ENCODE measurements at places on chromosomes 11 and 22. TPM values are rescaled to one million over a fixed set of nuclear protein-coding genes. Genes with fewer than 3 reads are reported as not detected.

- DNase-seq: no peak
These were observed 20.1 kb downstream of the DGCR6L start for GRCh38 chr22:20299746-20300136.

DNA sequence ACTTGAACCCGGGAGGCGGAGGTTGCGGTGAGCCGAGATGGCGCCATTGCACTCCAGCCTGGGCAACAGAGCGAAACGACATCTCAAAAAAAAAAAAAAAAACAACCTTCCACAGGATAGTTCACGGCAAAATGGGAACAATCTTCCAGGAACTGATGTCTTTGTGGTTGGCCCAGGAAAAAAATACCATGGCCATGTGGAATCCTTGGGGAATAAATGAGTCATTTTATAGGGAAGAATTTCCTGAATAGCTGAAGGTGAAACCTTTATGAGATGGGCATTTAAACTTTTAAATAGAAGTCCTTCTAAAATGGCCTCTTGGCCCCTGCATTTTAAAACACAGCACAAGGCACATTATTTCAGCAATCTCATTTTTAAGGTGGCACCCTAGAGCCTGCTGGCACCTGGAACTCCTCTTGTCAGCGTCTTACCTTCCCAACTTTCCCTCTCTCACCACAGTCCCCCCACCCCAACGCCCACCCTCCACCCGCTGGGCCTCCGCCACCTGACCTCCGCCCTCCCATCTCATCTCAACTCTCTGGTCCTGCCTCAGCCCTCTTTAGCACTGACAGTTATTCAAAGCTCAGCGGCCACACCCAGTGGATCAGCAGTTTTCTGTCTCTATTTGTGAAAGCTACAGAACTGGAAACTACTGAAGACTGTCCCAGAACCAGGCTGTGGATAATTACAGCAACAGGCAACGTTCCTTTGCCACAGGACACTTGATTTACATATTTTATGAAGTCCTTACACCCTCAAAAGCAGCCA is 43.1 kb downstream of the SCGB1A1 start:
- no peak for DNase-seq

DNA sequence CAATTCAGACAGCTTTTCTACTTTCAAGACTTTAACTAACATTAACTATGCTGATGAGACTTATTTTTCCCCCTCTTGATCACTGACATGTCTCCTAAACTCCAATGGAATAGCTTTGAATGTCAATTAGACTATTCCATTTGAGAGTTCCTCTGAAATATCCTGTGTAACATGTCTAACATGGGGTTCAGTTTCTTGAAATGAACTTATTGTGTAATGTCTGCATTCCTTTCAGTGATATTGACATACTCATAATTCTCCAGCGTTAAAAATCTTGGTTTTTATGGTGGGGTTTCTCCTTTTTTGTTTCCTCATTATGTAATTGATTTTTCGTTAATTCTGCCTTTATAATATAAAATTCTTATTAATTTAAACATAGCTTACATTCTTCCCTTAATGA is 37.7 kb upstream of the SPTBN2 start:
- no peak for DNase-seq

DNA sequence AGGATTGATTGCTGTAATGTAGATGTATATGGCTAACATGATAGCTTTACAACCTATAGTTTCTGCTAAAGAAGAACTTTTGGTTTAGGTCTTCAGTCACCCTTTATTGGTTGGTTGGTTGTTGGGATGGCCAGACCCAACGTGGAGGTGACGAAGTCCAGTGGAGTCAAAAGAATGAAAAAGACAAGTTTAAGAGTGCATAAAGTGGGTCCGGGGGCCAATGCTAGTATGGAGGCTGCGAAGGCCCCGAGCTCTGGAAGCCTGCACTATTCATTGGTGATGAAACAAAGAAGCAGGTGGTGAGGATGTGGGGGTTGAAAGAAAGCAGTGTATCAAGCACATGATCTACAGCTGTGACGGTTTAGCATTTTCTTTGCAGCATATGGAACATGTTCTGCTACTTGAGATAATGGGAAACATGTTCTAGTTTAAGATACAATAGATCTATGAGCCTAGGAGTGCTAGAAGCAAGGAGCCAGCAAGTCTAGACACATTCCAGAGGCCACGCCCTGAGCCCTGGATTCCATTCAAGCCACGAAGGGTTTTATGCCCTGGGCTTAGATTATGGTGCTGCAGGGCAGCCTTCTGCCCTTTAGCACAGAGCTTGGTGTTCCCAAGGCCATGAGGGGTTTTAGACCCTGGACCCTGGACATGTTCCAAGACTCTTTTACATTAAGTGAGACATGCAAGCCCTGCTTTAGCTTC is 6.3 kb downstream of the TCP11L1 start:
- DNase-seq: no peak

DNA sequence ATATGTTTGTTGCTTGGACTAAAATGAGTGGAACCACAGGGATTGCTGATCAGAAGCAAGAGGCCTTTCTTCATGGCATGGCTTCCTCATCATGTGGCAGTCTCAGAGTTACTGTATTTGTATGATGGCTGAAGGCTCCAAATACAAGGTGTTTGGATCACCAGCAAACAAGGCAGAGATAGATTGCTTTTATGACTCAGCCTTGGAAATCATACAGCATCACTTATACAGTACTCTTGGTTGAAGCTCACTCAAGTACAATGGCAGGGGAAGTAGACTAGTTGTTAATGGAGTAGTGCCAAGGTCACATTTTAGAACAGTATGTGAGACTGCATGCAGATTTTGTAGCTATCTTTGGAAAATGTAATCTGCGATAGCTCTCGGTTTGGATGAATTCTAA is 16.6 kb downstream of the CAPRIN1 start:
- no peak for DNase-seq

DNA sequence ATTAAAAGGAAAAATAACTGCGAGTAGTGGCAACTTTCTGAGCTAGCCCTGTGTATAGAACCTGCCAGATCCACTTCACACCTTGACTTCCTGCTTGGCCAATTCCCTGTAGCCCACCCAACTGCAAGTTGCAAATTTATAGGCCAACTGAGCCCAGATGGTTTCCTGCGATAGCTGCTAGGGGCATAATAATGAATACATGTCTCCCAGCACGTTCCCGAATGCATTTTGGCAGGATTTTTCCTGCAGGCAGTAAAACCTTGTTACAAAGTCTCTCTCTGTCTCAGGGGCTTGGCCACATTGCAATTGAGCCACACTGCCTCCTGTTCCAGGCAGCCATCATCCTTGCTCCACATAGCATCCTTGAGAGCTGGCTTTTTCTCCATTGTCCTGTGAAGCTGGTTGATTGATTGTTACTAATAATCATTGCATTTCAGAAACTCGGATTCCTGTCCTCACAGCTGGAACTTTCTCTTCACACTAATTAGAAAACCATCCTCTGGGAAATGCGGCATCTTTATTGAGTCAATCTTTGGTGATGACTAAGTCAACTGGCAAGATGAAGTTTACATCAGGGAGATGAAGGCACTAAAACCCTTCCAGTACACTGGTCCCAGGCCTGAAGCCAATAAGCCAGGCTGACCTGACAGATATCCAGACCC is 18.6 kb upstream of the LMO2 start:
- no peak for DNase-seq

DNA sequence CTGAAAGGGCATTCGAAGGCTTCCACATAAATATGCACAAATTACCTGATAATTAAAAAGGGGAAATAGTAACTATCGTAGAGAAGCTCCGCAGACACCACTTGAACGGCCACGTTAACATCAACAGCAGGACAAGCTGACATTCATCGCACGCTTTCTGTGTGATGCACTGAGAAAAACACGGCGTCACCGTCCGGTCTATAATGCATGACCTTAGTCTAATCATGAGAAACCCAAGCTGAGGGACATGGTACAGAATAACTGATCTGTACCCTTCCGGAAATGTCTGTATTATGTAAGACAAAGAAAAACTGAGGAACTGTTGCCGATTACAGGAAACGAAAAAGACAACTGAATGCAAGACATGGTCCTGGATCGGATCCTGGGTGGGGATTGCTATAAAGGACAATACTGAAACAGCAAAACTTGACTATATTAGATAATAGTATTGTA is 678 bp upstream of the RANGAP1 start:
- peak; percentile 50 for DNase-seq

- DNase-seq: peak; percentile 29
These were observed 3.6 kb downstream of the SHISAL1 start for GRCh38 chr22:44309137-44309536.

DNA sequence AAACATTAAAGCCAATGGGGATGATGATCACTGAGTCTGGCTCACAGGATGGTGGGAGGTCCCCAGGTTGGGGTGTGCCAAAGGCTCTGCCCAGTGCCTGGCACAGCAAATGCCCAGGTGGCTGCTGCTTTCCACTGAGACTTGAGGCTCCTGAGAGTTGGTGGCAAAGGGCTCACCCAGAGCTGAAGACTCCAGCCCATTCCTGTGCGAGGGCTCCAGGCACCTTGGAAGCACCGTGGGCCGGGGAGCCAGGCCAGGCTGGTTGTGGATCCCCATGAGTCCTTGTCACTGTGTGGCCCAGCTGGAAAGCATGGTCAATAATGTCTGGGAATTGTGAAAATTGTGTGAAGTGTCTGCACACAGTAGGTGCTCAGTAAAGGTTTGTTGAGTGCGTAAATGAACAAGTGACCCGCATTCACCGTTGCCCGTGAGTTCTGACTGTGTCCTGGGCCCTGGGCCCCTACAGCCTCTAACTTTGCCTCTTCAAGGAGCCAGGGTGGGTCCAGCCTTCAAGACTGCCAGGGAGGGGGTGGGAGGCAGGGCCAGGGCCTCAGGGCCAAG is 2.8 kb upstream of the UNC93B1 start:
- no peak for DNase-seq

GRCh38 chr22:47126344-47126811 is 363.9 kb downstream of the TBC1D22A start:
- no peak for DNase-seq

DNA sequence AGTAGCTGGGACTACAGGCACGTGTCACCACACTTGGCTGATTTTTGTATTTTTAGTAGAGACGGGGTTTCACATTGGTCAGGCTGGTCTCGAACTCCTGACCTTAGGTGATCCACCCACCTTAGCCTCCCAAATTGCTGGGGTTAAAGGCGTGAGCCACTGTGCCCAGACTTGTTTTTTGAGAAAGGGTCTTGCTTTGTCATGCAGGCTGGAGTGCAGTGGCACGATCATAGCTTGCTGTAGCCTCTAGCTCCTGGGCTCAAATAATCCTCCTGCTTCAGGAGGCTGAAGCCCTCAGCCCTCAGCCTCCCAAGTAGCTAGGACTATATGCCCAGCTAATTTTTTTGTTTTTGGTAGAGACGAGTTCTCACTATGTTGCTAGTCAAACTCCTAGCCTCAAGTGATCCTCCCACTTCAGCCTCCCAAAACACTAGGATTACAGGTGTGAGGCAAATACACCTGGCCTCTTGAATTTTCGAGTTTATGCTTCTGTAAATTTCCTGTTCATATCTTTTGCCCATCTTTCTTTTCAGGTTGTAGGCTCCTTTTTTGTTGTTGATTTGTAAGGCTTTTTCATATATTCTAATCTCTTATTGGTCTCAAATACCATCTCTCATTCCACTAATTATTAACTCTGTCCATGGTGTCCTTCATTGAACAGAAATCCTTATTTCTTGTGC is 3.4 kb upstream of the RBM4B start:
- DNase-seq: no peak

DNA sequence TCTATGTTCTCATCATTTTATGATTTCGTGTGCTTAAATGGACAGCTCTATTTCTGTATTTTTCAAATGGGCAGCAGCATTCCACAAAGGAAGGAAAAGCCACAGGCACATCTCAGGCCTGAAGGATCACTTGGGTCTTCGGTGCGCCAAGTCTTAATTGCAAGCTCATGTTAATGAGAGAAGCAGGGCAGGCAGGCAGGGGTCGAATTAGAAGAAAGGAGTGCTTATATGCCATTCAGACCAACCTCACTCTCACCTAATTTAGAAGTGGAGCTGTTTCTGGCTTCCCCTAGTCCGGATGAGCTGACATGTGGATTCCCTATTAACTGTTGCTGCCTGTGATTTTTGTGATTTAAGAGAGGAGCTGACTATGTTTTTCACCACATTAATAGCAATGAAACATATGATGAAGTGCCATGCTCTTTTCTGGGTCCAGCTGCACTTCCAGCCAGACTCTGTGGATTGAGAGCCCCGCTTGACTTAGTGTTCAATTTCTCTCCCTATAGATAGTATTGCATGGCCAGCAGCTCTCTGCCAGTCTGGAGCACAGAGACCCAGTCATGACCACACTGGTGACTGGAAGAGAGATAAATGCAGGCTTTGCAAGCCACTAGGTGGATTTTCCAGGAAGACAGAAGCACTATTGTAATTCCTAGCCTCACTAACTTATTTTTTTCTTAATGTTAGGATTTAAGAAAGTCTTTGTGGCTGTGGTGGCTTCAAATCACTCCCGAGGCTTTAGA is 373.9 kb upstream of the FAT3 start:
- no peak for DNase-seq

DNA sequence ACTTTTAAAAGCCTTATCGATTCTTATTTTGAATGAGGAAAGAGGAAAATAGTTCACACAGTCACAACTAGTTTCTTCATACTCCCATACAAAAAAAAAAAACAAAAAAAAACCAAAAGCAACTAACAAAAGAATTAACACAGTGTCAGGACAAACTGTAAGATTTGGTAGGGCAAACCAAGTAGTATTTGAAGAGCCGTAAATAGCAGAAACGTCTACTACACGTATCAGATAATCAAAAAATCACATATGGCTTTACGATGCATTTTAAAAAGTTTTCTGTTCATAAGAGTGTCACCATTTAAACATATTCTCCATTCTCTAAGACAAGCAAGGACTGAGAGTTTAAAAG is 2.3 kb downstream of the PICALM start:
- DNase-seq: no peak

DNA sequence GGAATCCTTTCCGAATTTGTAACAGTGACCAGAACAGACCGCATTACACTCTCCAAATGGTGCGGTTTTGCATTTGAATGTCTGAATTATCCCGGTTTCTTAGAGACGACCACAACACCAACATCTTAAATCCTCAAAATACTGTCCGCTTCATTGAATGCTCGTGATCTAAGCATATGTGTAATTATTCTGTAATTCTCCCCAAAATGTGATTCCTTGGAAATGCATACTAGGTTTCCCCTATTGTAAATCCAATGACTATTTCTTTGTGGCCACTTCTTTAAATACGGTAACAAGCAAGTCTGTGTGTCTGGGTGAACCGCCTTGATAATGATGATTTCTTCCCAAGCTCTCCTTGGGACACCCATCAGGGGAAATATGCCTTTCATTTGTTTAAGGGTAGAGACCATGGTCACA is 87.3 kb upstream of the DBX1 start:
- DNase-seq: no peak

- no peak for DNase-seq
These were observed 267.2 kb downstream of the NTM start for GRCh38 chr11:131637469-131638175.

GRCh38 chr11:76177250-76177686 is 29.0 kb downstream of the WNT11 start:
- DNase-seq: no peak

The SMIM35 gene
- total RNA-seq: 0.11 TPM

The GLYAT gene
- not detected for total RNA-seq

The RFPL3 gene
- total RNA-seq: not detected

The OR52N4 gene
- total RNA-seq: 0.78 TPM

The FDXACB1 gene
- total RNA-seq: 4.3 TPM

The MARK2 gene
- 16.9 TPM for total RNA-seq

The CCDC188 gene
- total RNA-seq: not detected

The ALDH3B1 gene
- not detected for total RNA-seq

The TTC28 gene
- total RNA-seq: 3.4 TPM

The PDGFD gene
- 0.41 TPM for total RNA-seq

The SYT12 gene
- not detected for total RNA-seq
